ENCODE measurements at places on chromosomes 2 and 18. TPM values are rescaled to one million over a fixed set of nuclear protein-coding genes. Genes with fewer than 3 reads are reported as not detected.

DNA sequence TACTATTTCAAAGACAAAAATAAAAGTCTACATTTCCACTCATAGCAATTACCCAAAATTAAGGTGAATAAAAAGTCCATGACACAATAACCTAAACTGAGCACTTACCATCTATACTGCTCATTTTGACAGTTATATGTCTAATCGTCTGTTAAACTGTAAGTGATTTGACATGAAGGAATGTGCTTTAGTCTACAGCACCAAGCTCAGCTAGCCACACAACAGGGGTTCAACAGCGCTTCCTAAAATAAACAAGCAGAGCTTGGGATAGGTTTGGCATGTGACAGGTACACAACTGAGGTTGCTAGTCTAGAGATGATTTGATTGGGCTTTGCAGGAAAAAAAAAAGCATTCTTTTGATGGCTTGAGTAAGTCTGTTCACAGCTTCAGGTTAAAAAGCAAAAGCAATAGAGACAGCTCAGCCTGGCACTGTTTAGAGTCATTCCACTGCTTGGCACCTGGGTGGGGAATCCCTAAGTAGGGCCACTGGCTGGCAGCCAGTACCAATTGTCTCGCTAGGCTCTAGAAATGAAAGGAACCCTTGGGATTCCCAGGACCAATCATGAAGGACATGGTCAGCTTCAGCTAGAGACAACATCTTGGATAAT, 78.6 kb downstream of the BARD1 start:
- H3K4me3 ChIP-seq: no peak overlapping the region
- no peaks in the 10 kb centered on the region for H3K4me1 ChIP-seq
- no peak overlapping the region for H3K27ac ChIP-seq
- no peaks in the 10 kb centered on the region for H3K27me3 ChIP-seq

GRCh38 chr2:66561645-66562303, 126.8 kb downstream of the MEIS1 start:
- no peaks in the 10 kb centered on the region for H3K4me1 ChIP-seq
- DNase-seq: no peak
- H3K27me3 ChIP-seq: peaks cover 10% of the 10 kb centered on the region

DNA sequence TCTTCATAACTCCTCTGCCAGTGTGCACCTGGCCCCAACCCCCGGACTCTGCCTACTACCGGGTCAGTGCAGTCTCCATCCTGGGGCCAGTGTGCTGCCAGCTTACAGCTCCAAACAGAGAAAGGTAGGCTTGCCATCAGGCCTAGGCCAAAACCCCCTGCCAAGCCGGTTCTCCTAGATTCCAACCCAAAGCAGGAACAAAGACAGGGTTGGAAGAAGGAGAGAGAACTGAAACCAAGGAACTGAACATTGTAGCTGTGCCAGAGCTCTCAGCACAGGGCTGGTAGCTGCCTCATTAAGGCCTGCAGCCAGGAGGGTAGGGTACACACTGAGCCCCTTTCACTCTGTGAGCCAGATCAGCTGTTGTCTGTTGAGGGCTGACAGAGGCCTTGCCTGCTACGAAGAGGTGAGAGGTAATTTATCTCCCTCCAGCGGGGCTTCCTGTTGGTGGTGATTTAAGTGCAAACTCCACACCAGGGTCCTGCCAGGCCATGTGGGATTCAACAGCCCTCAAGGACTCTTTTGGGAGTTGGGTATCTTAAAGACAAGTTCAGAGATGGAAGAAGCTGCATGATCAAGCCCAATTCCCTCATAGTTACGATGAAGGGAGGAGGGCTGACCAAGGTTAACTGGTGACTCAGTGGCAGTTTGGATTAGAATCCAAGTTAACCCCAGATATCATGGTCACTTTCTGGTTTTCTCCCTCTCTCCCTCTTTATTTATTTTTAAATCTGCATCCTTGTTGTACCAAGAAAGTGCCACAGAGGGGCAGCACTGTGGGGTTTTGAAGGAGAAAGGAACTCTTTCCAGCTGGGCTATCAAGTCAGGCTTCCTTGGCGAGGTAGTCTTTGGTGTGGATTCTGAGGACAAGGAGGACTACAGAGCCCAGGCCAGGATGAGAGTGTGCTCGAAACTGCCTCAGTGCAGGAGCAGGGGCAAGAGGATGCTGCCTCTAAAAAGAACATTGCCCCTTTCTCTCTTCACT, 48.1 kb downstream of the CYRIA start:
- no peaks in the 10 kb centered on the region for H3K4me1 ChIP-seq
- peaks cover 3% of the 10 kb centered on the region for H3K27me3 ChIP-seq
- no peak for DNase-seq

DNA sequence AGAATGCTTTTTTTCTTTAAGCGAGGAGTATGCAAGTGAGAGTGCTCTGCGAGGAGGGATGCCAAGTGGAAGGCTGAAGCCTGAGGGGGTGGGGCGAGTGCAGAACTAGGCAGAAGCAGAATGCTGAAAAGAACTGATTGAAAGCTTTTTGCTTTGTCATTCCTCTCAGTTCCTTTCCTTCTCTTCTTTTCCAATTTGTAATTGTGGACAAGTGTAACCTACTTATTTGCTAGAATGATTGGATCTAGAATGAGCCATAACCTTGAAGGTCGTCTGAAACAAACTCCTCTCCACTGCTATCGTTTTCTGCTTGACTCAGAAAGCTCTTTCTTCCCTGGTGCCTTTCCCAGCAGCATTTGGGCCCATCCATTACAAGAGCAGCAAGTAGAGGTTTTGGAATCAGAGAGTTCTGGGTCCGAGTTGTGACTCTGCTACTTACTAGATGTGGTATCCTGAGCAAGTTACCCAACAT, 115.3 kb downstream of the METTL8 start:
- H3K4me3 ChIP-seq: peak overlapping the region; percentile 53
- DNase-seq: no peak
- H3K4me1 ChIP-seq: peaks cover 44% of the 10 kb centered on the region
- H3K27me3 ChIP-seq: no peaks in the 10 kb centered on the region
- H3K27ac ChIP-seq: peak overlapping the region; percentile 96

Gene OR6B2
- total RNA-seq: not detected
